ENCODE measurements at places on chromosomes 12 and 14. TPM values are rescaled to one million over a fixed set of nuclear protein-coding genes. Genes with fewer than 3 reads are reported as not detected.

GPX2 gene
- total RNA-seq: 1.3 TPM

RILPL2 gene
- 12.5 TPM for total RNA-seq

PLEKHH1 gene
- total RNA-seq: 25.1 TPM

LRRC9 gene
- not detected for total RNA-seq

- H3K27ac ChIP-seq: no peak overlapping the region
- no peak overlapping the region for H3K4me3 ChIP-seq
Observed at GRCh38 chr14:70955543-70956480, 48.6 kb downstream of the PCNX1 start.

DNA sequence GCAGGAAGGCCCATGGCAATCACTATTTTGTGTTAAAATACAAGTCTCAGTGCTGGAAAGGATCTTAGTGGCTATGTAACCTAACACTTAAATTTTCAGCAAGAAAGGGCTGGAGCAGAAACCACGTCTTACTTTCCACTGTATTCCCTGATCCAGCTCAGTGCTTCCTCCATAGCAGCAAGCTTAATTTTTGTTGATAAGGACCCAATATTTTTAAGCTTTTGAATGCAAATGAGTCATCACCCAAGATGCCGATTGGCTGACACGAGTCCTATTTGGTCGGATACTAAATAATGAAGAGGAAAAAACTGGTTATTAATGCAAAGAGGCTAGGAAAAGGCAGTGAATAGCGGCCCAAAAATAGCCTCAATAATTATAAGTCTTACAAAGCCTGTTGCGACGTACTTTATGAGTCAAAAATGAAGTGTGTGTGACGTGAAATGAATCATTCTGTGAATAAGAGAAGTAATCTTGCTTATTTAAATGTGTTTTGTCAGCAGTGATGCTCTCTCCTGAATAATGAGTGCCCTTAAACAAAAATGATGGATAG, 46.9 kb upstream of the IGF1 start:
- no peaks in the 10 kb centered on the region for H3K4me1 ChIP-seq
- H3K27me3 ChIP-seq: no peaks in the 10 kb centered on the region
- no peak overlapping the region for H3K4me3 ChIP-seq
- H3K36me3 ChIP-seq: no peaks in the 10 kb centered on the region
- no peak for DNase-seq

DNA sequence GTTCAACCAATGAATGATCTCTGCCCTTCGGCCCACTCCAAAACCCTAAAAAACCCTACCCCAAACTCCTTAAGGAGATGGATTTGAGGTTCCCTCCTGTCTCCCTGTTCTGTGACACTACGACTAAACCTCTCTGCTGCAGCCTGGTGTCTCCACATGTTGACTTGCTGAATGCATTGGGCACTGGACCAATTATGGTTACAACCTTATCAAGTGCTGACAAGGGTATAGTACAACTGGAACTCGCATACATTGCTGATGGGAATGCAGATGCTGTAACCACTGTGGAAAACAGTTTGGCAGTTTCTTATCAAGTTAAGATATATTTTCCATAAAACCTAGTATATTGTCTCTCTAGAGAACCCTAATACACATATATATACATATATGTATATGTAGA, 6.3 kb upstream of the DICER1 start:
- no peak overlapping the region for H3K27ac ChIP-seq
- no peak overlapping the region for H3K4me3 ChIP-seq
- H3K36me3 ChIP-seq: no peaks in the 10 kb centered on the region
- H3K4me1 ChIP-seq: no peaks in the 10 kb centered on the region
- DNase-seq: no peak

FAM186B gene
- 0.86 TPM for total RNA-seq

CPNE8 gene
- 20.2 TPM for total RNA-seq

DNA sequence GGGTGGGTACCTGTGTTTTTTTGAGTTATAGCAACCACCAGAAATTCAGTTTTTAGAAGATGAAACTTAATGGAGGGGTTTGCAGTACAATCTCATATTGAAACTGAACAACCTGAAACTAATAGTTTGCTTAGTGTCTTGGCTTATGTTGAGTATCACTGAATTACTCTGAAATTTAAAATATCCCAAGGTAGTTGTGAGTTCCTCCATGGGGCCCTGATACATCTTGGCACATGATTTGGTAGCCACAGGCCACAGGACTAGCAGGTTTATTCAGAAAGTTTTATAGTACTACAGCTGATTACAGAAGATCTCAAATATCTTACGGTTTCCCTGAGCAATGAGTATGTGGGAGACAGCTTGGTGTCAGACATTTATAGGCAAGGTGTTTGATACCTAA, 10.4 kb downstream of the PTGES3 start:
- no peak overlapping the region for H3K4me3 ChIP-seq
- peaks cover 52% of the 10 kb centered on the region for H3K4me1 ChIP-seq
- H3K36me3 ChIP-seq: peaks cover 10% of the 10 kb centered on the region
- H3K27me3 ChIP-seq: no peaks in the 10 kb centered on the region
- no peak for DNase-seq

GRCh38 chr14:60642270-60643140, 6.8 kb downstream of the SIX1 start:
- H3K4me1 ChIP-seq: peaks cover 30% of the 10 kb centered on the region
- DNase-seq: no peak
- H3K4me3 ChIP-seq: no peak overlapping the region
- peaks cover 25% of the 10 kb centered on the region for H3K27me3 ChIP-seq
- no peak overlapping the region for H3K27ac ChIP-seq

GRCh38 chr14:99015833-99016232, 256.2 kb downstream of the BCL11B start:
- H3K4me3 ChIP-seq: no peak overlapping the region
- no peaks in the 10 kb centered on the region for H3K36me3 ChIP-seq
- H3K4me1 ChIP-seq: no peaks in the 10 kb centered on the region
- no peak for DNase-seq
- H3K27me3 ChIP-seq: no peaks in the 10 kb centered on the region

KCNC2 gene
- total RNA-seq: not detected

DNA sequence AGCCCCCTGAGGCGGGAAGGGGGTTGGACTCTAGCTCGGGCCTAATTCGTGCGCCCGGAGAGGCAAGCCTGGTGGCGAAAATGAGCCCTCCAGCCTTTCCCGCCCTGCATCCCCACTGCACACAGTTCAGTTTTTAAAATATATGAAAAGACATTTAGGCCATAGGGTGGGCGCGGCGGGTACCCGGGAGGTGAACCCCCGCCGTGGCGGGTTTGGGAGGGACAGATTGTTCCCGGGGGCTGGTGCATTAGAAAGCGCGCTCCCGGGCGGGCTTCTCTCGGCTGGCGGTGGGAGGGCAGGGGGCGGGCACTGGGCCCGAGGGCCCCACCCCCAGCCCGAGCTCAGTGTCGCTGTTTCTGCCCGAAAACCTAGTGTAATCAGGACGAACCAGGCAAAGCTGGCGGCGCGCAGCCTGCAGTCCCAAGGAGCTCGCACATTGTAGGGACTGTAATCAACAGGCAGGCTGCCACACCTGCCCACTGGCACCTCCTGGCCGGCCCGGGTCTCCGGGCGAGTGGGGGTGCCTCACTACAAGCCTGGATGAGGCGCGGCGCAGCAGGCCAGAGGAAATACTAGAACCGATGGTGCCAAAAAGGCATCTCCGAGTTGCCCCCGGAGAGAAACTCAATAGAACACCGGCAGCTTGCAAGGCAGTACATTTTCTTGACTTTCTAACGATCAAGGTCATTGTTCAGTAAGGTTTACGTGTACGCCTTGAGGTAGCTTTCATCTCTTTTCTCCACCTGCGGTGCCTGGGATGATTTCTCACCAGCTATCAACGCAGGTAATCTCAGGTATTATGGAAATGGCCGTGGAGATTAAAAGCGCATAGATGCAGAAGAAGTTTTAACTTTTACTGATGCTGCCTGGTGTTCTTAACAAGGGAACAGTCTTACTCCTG, 764 bp upstream of the SPTB start:
- peak overlapping the region; percentile 8 for H3K27ac ChIP-seq
- peak; percentile 90 for DNase-seq
- peaks cover 23% of the 10 kb centered on the region for H3K4me1 ChIP-seq

- no peaks in the 10 kb centered on the region for H3K4me1 ChIP-seq
- no peak overlapping the region for H3K27ac ChIP-seq
- no peak for DNase-seq
- H3K36me3 ChIP-seq: no peaks in the 10 kb centered on the region
- H3K27me3 ChIP-seq: no peaks in the 10 kb centered on the region
Observed at GRCh38 chr14:46404865-46405811, 246.4 kb downstream of the RPL10L start.

DNA sequence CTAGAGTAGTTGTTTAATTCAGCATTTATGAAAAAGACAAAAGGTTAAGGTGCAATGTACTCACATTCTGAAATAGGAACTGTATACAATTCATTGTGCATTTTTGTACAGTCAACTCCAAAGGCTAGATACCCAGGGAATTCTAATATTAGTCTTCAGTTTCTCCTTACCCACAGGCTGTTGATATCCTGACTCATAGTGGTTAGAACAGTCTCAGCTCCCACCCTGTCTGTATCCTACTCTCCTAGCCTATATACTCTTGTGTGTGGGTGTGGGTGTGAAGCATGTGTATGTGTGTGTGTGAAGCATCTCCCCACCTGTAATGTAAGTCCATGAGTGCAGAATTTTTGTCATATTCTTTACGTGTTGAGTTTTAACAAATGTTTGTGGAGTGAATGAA, 229.5 kb downstream of the NAV3 start:
- H3K4me3 ChIP-seq: no peak overlapping the region
- no peaks in the 10 kb centered on the region for H3K36me3 ChIP-seq
- H3K4me1 ChIP-seq: no peaks in the 10 kb centered on the region
- no peak overlapping the region for H3K27ac ChIP-seq
- no peak for DNase-seq

- no peaks in the 10 kb centered on the region for H3K4me1 ChIP-seq
- DNase-seq: no peak
- no peaks in the 10 kb centered on the region for H3K36me3 ChIP-seq
- no peaks in the 10 kb centered on the region for H3K27me3 ChIP-seq
- H3K4me3 ChIP-seq: no peak overlapping the region
Observed at GRCh38 chr12:62116986-62117385, 143.2 kb upstream of the USP15 start.

DNA sequence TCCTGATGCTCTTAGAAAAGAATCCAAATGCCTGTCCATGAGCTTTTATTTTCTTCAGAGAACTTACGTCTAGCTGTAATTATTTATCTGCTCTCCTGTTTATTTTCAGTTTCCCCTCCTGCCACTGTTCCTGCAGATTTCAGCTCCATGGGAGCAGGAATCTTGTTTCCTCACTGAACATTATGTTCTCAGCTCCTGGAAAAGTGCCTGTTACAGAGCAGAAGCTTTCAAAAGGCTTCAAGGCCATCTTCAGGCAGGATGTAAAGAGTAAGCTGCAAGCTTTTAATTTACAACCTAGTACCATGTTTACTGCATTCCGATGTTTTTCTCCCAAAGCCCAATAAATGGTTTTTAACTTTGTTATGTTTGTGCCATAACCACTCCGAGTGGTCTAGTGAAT, 98.4 kb upstream of the BTG1 start:
- H3K4me1 ChIP-seq: peaks cover 15% of the 10 kb centered on the region
- no peak overlapping the region for H3K4me3 ChIP-seq
- no peak for DNase-seq
- H3K27ac ChIP-seq: peak overlapping the region; percentile 16

GRCh38 chr14:51776102-51776894, 84.1 kb upstream of the GNG2 start:
- H3K4me1 ChIP-seq: peaks cover 7% of the 10 kb centered on the region
- H3K27ac ChIP-seq: no peak overlapping the region
- DNase-seq: no peak
- no peak overlapping the region for H3K4me3 ChIP-seq

VRTN gene
- total RNA-seq: not detected
